ENCODE measurements at places on chromosomes 11 and 22.

GRCh38 chr11:117484156-117484555 is 156.5 kb downstream of the CEP164 start:
- DNase-seq: no peak

GRCh38 chr11:124222407-124222806 is 18.5 kb upstream of the OR8G1 start:
- no peak for DNase-seq

DNA sequence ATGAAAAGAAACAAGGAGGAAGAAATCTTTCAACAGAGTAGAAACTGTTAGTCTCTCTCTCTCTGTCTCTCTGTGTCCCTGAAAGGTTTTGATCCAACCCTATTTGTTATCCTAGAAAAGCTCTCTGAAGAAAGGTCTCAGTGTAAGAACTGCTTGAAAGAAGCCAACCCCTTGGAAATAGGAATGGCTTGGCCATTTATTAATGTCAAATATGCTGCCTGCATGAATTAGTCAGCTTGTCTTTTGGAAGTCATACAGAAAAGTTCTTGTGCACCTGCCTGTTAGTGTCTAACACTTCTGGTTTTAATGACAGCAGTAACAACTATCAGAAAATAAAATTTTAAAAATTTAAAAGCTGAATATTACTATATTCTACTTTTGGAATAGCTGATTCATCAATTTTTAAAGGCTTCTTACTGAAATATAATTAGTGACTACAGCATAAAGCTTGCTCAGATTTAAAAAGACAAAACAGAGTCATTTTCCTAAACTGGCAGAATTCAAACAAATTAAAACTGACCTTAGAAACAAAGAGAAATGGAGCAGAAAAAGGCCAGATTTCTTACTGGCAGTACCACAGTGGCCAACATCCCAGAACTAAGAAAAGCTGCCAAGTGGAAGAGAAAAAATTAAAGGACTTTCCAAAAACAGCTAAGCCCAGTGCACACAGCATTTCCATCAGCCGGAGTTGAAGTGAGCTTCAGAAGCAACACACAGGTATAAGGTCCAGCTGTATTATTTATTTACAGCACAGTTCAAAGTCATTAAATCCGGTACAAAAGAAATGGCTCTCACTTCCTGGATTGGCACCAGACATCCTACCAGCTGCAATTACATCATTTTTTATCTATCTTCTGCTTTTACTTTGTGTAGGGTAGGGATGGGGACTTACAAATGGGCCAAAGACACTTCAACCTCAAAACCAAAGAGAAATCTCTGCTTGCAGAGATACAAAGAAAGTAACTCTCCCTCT is 76.3 kb downstream of the PRCP start:
- DNase-seq: no peak

DNA sequence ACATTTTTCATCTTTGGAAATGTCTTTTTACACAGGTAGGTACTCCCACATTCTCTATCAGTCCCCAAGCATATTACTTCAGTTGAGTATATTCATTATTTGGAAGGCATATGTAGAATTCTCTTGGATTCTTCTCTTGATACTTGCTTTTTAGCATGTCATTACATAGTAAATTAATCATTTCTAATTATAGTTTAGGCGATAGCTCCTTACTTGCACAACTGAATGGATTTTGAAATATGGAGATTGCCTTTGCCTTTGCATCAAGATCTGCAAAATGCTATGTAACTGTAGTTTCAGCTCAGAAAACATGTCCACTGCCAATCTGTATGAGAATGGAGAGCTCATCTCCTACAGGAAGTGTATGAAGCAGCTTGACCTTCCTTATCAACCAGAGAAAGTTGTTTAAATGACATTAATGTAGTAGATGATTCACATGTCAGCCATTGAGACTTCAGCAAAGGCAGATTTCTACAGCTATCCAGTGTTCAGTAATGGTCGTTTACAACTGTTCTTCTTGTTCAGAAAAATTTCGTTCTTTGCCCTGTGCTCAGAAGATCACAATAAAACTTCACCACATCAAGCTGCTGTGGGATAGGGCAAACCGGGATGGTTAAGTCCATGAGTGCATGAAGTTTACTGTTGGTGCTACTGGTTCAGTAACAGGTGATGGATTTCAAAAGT is 61.6 kb downstream of the PPP6R3 start:
- DNase-seq: no peak

DNA sequence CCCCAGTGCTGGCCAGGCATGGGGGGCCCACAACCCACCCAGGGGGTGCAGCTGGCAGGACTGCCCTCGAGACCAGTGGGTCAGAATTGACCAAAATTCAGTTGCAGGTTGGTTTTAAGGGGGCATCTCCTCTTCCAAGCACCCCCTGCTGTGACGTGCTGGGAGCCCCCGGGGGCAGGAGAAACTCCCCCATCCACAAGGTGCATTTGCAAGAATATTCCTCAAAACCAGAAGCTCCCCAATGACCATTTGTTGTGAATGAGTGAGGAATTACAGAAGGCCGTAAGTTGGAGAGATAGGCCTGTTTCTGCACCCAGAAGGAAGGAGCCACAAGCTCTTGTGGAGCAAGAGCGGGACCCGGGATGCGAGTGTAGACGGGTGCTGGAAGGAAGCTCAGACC is 414.5 kb downstream of the BRD1 start:
- DNase-seq: no peak

- DNase-seq: no peak
Measured at GRCh38 chr22:39291523-39291922, 27.9 kb downstream of the RPL3 start.

DNA sequence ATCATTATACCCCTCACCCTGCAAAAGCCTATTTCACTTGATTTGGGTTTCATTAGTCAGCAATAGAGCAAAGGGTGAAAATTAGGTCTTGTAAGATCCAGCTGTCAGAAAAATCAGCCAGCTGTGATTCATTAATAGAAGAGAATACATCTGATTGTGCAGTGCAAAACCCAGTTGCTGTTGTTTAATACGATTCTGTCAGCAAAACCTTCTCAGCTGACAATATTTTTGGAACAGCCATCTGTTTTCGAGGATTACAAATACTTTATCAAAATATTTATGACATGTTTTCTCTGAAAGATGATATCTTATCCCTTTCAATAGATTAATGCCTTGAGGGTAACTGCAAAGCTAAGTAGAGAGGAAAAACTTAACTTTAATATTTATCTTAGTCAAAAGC is 1354.0 kb upstream of the RAG2 start:
- DNase-seq: no peak
